Neuronal stem cell (in vitro differentiated cells): ENCODE measurements at places on chromosomes 2 and 18.

GRCh38 chr2:170813611-170814532, 2.8 kb upstream of the GAD1 start:
- DNase-seq: peak; percentile 80

- DNase-seq: no peak
Measured at GRCh38 chr2:14720319-14720718, 87.8 kb downstream of the LRATD1 start.

- no peak for DNase-seq
Measured at GRCh38 chr18:63312019-63312409, 7.6 kb downstream of the BCL2 start.

DNA sequence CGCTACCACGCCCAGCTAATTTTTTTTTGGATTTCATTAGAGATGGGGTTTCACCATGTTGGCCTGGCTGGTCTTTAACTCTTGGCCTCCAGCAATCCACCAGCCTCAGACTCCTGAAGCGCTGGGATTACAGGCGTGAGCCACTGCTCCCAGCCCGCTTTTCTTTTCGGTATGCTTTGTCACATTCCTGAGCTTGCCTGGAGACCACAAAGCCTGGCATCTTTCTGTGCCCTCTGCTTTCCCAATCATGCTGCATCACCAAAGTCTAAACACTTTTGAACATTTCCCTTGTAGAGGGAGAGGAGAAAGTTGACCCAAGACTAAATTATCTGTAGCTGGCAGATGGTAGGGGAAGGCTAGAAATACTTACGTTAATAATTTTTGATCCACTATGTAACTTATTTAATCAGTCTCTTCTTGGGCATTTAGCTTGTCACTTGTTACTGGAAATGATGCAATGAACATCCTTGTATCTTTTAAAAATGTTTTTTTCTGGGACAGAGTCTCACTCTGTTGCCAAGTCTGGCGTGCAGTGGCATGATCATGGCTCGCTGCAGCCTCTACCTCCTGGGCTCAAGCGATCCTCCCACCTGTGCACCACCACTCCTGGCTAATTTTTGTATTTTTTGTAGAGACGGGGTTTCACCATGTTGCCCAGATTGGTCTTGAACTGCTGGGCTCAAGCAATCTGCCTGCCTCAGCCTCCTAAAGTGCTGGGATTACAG, 2.7 kb upstream of the NPC1 start:
- DNase-seq: no peak

DNA sequence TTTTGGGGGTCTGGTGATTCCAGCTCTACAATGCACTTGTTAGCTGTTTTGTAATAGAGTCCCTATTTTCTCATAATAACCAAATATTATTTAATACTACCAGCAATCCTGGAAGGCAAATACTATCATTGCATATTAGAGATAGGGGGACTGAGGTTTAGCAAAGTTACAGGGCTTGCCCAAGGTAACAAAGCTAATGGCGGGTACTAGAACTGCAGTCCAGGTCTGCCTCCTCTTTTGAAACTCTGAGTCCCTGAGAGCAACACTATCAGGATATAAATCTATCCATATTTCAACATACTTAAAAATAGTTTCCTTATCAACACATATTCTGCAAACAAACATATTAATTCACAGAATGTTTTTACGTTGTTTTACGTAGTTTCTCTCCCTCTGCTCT, 235.5 kb upstream of the ACVR2A start:
- DNase-seq: no peak

GRCh38 chr2:126715111-126715510, 59.2 kb downstream of the GYPC start:
- DNase-seq: no peak

DNA sequence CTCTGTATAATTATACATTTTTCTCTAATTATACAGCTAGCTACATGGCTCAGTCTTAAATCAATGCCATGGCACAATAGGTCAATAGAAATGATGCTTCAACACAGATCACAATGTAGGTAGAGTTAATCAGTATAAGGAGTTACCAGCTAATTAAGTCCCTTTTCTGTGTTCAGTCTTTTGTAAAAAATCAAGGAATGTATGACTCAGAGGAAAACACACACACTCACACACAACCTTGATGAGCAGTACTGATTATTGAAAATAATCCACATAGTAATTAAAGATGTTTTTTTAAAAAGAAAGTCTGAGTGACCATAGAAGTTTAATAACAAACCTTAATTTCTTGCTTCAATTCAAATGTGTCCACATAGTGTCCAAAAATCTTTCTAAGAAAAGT, 691.3 kb downstream of the LRP1B start:
- DNase-seq: no peak

GRCh38 chr2:8324164-8324856, 357.5 kb upstream of the ID2 start:
- DNase-seq: no peak

DNA sequence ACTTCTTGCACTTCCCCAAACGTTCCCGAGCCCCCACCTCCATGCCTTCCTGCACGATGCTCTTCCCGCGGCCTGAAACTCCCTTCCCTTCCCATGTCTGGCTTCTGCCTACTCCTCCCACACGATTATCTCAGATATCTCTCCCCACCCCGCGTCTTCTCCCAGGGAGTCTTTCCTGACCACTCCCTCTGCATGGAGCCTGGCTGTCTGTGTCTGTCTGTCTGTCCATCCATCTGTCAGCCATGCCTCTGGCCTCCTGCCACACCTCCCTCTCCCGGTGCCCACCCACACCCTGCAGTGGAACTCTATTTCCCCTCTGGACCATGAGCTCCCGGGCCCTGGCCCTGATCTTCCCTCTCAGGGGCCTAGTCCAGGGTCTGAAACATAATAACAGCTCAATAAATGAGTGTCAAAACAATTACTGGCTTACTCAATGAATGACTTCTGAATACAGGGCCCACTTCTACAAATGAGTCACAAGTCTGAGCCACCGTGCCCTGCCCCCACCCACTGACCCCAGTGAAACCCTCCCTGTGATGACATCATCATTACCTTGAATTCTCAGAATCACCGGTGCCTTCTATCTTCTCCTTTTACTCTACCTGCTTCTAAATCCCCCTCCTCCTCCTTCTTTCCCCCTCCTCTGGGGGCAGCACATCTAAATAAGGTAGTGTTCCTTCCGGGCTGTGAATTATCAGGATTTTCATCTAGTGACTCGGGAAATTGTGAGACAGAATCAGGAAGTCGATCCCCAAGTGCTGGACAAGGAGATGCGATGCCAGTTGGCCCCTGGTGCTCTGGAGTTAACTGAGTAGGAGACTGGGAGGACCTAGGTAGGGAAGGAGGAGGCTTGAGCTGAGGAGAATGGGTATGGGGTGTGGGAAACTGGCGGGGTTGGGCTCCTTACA, 46.1 kb upstream of the PLB1 start:
- DNase-seq: no peak

GRCh38 chr2:45323344-45323743, 287.7 kb downstream of the SRBD1 start:
- DNase-seq: no peak

GRCh38 chr2:60565472-60565871, 12.0 kb upstream of the BCL11A start:
- no peak for DNase-seq

DNA sequence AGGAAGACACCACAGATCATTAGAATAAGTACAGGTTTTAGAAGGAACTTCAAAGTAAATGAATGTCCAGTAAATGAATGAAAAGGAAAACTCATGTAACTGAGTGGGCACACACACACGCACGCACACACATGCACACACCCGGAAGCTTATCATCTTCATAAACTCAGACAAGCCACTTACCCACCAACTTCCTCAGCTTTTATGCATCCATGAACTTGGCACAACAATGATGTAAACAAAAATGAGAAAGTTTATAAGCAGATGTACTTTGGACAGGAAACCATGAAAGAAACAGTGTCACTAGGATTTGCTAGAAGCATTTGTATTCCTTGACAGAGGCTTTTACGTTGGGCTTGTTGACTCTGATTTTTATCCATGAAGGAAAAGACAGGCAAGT, 23.2 kb downstream of the RNF152 start:
- DNase-seq: no peak

- no peak for DNase-seq
Measured at GRCh38 chr2:239966029-239966852, 58.9 kb downstream of the NDUFA10 start.

DNA sequence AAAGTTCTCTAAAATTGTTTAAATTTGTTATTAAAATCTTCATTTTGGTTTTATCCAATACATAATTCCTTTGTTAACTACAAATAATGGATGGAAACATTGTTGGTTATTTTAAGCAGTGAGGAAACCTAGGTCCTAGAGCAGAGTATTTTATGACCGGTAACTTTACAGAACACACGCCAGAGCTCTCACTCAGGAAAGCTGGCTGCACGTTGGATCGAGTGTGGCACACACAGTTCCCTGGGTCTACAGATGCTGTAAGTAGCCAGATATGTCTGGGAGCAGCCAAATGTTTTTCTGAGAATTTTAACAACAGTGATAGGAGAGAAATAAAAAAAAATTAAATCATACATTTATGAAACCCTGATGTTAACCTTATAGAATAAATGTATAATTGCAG, 264.4 kb downstream of the ZNF407 start:
- DNase-seq: no peak

DNA sequence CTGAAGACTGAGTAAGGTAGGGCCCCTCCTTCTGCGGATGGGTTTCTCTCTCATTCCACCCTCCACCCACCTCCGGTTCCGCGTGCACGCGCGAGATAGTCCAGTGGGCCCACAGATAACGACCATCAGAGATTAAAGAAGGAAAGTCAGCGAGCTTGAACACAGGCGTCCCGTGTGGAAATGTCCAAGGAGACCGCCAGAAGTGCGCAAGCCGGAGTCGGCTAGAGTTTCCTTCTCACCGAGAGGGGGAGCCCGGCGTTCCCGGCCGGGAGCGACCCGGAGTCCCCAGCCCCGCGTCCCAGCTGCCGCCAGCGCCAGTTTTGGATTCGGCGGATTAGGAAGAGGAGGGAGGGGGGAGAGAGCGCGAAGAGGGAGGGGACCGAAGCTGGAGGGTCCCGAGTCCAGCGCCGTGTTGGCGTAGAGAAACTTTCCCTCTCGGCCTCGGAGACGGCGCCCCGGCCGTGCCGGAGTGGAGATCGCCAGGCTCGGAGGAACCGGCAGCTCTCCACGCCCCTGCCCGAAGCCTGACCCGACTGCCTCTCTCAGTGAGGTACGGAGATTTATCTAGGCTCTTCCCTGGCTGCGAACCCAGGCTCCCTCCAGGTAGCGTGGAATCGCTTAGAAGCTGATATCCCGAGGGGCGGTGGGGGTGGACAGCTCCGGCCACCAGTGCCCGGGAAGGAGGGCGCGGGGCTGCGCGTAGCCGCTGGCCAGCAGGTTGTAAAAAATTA, at the start of gene GULP1:
GULP1 (plus strand) TSS at position 258 of the 731 bp plus-strand sequence. CDS start 185,829 bp downstream, outside the sequence.
- DNase-seq: peak; percentile 83

GRCh38 chr2:220144411-220144810, 517.0 kb downstream of the SLC4A3 start:
- no peak for DNase-seq

DNA sequence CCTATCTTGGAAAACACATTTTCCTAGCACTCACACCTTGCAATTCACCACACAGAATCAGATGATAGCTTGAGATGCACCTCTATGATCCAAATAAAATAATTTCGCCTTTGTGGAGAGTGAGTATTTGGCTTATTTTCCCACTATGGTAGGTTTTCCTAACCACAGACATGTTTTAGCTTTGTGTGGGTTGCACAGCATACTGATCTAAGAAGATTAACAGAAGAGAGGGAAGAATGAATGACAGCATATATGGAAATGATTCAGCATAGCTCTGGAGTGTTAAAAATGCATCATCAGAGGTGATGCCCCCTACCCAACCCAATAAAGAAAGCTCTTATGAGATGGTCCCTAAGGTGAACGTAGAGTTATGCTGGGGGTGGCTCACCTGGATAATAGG, 72.5 kb downstream of the GCA start:
- DNase-seq: no peak

DNA sequence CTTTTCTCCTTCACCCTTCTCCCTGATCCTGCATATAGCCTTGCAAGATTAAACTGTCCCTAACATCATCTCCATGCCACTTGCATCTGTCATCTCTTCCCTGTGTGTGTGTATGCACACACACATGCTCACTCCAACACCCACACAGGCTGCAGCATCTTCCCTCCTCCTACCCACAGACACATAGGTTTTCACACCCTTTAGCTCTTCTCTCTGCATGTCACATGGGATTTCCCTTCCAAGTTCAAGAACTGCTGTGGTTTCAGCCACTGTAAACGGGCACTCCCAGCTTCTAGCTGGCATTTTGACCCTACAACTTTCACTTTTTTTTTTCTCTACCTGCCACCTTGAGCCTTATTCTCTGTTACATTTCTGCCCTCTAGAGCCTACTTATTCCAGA, 6.4 kb downstream of the CELF4 start:
- DNase-seq: no peak

DNA sequence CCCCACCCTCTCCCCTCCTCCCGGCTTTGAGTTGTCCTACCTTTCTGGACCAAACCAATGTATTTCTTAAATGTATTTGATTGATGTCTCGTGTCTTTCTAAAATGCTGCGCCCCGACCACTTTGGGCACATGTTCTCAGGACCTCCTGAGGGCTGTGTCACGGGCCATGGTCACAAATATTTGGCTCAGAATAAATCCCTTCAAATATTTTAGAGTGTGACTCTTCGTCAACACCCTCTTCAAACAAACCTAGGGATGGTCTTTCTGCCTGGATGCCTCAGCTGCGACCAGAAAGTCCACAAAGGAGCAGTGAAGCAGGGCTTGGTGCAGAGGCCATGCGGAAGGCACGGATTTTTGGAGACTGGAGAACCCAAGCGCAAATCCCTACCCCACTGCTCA, 1.1 kb upstream of the SLC35F6 start:
- no peak for DNase-seq

GRCh38 chr2:101508636-101509035, 33.7 kb upstream of the RFX8 start:
- no peak for DNase-seq

- DNase-seq: no peak
Measured at GRCh38 chr18:12429556-12429955, 21.8 kb downstream of the PRELID3A start.

- DNase-seq: no peak
Measured at GRCh38 chr18:7512348-7512747, 54.8 kb upstream of the PTPRM start.

GRCh38 chr2:218810256-218810655, 21.3 kb downstream of the PRKAG3 start:
- DNase-seq: no peak

DNA sequence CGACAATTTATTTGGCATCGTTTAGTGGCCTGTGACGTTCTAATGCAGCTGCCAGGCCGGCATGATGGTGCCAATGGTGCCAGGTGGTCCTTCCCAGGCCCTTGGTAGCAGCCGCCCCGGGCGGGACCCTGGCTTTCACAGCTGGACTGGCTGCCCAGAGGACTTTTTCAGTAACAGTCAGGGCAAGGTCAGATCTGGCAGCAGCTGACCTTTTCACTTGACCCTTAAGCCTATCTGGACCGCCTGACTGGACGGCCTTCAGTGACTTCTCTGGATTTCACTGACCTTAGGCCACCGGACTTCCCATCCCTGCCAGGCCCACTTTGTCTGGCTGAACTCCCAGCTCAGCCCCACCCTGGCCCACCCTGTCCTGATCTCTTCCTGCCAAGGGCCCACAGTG, 15.9 kb downstream of the TRIB2 start:
- no peak for DNase-seq
